ENCODE measurements at places on chromosomes 2 and 18. TPM values are rescaled to one million over a fixed set of nuclear protein-coding genes. Genes with fewer than 3 reads are reported as not detected.

DNA sequence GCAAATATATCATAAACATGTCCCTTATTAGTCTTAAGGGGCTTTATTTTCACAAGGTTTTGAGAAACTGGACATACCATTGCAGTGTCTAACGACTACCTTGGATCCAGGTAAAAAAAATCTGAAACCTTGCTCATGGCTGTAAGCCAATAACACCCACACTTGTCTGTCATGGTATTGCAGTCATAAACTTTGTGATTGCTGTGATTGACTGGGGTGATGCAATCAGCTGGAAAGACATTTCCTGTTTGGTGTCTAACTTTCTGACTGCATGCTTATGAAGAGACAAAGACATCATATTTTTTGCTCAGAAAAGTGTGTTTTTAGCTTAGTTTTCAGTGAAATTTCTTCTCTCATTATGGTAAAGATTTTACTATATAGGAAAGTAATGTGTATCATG lies 635.0 kb downstream of the TSN start:
- DNase-seq, result no peak

DNA sequence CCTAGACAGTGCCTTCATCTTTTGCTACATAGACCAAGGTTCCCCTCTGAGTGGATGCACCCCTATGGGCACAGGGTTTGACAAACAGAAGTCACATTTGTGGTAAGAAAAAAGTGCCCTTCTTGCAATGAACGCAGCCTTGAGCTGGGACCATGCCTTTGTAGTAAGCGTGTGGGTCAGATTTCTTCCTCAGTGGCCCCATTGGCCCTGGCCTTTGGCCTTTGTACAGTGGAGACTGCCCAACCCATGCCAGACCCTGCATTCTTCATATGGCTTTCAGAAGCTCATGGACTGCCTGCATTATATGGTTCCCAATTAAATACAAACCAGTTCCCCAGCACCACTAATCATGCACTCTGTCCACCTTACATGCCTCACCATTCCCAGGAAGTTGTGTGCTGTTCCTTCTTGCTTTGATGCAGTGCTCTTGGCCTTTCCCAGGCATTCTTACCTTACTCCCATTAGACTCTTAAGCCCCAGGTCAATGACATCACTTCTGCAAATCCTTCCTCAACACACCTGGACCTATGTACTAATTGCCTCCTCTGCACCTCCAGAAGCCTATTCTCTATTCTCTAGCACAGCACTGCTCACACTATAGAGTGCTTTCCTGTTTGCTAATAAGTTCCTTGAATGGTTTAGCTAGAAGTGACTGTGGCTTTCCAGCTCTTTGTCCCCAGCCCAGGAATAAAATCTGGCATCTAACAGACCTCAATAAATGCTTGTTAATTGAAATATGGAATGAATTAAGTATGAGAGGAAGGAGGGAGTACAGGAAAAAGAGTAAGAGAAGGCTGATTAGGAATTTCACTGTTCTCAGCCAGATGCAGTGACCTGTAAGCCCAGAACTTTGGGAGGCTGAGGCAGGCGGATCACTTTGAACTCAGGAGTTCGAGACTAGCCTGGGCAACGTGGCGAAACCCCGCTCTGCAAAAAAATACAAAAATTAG lies 60.2 kb downstream of the TMEM247 start:
- DNase-seq, result no peak

- no peak for DNase-seq
Observed at GRCh38 chr2:67065046-67065445, 332.1 kb upstream of the ETAA1 start.

DNA sequence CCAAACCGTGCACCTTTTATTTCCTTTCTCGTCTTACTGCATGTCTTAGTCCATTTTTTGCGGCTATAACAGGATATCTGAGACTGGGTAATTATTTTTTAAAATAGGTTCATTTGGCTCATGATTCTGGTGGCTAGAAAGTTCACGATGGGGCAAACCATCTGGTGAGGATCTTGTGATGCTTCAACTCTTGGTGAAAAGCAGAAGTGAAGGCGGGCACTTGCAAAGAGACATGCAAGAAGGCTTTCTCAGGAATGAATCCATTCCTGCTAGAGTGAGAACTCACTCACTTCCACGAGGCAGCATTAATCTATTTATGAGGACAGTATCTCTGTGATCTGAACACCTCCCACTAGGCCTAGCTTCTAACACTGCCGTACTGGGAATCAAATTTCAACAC lies 327.1 kb upstream of the RBMS1 start:
- DNase-seq, result no peak

- no peak for DNase-seq
Observed at GRCh38 chr2:101251844-101252407, 760 bp upstream of the CNOT11 start.

- DNase-seq, result no peak
Observed at GRCh38 chr18:35915056-35915455, 57.4 kb upstream of the RMP24 start.

DNA sequence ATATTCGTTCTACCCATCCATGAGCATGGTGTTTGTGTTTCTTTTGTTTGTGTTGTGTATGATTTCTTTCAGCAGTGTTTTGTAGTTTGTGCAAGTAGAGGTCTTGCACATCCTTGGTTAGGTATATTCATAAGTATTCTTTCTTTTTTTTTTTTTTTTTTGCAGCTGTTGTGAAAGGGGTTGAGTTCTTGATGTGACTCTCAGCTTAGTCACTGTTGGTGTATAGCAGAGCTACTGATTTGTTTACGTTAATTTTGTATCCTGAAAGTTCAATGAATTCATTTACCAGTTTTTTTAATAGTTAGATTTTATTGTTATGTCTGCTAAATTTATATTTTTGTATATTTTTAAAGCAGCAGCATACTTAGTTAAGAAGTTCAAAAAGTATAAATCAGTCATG lies 834.4 kb upstream of the NRXN1 start:
- no peak for DNase-seq

DNA sequence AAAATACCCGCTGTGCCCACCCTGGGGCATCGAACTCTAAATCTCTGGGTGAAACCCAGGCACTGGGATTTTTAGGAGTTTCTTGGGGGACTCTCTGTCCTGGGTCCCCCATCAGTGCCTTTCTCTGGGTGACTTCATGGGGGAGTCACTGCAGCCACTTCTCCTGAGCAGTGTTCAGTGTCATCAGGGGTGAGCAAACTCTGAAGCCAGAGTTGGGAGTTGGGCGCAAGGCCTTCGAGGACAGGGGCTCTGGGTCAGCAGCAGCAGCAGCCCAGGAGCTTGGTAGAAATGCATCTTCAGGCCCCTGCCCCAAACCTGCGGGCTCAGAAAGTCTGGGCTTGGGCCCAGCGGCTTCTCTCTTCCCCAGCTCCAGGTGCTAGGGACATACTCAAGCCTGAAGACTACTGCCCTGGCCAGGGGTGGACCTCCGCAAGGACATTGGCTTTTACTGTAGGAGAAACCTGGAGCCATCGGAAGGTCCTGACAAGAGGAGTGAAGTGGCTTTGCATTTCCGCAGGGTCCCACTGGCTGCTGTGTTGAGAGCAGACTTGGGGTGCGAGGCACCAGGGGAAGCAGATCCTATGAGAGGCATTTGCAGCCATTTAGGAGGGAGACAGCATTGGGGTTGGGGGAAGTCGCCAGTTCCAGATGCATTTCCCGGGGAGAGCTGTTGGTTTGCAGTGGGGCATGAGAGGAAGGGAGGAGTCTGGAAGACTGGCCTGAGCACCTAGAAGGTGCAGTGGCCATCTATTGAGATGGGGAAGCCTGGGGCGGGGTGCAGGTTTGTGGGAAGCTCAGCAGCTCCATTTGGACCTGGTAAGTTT lies 51.5 kb upstream of the FAHD2A start:
- peak; percentile 42 for DNase-seq

ST3GAL5 gene
- 46.1 TPM for total RNA-seq

CYP27C1 gene
- 0.31 TPM for total RNA-seq

DSEL gene
- total RNA-seq, result 9.9 TPM

LOXHD1 gene
- total RNA-seq, result 0.89 TPM

TANC1 gene
- total RNA-seq, result 50.3 TPM

LIPG gene
- total RNA-seq, result 5.8 TPM

Data from sciatic nerve (tissue), 2 donors.